IMR-90 (cell line): ENCODE measurements at places on chromosomes 16 and 17.

DNA sequence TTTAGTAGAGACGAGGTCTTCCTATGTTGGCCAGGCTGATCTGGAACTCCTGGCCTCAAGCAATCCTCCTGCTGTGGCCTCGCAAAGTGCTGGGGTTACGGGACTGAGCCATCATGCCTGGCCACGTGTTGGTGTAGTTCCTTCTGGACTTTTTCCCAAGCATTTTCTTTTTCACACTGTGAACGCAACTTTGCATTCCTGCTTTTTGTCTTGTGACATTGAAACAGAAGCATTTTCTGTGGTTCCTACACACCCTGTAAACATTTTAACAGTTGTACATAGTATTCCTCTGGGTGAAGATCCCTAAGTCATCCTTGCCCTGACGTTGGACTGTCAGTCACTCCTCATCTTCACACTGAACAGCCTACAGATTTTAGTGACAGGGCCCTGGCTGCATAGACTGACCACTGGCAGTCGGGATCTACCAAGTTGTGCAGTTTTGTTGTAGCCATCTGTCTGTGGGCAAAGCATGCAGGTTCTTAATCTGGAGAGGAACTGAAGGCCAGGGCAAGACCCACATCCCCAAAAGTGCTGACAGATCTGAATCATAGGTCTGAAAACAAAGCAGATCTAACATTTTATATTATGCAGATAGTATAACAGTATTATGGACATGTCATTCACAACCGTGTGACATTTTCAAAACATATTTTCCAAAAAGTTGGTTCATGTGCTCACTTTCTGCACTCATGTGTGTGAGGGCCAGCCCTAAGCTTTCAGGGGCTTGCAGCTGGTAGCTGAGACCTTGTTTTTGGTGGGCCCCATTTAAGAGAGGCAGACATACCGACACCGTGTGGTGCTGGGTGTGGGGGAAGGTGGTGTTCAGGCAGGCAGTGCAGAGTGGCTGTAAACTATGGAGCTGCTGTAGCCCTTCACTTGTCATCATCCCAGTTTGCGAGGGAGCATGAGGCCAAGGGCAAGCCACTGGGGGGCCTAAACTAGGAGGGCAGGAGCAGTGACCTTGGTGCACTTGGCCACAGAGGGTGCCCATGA lies 59.9 kb downstream of the EPN2 start:
- no peak overlapping the region for H3K4me3 ChIP-seq
- peaks cover 8% of the 10 kb centered on the region; the same call in 1 of the 2 replicates for H3K36me3 ChIP-seq
- no peak for DNase-seq
- no peaks in the 10 kb centered on the region for H3K27me3 ChIP-seq
- peaks cover 5% of the 10 kb centered on the region for H3K4me1 ChIP-seq

- peaks cover 28% of the 10 kb centered on the region for H3K4me1 ChIP-seq
- no peaks in the 10 kb centered on the region for H3K27me3 ChIP-seq
- no peak overlapping the region for H3K4me3 ChIP-seq
- DNase-seq = peak; percentile 77
These were observed 114.0 kb downstream of the C16orf95 start for GRCh38 chr16:87203060-87203656.

DNA sequence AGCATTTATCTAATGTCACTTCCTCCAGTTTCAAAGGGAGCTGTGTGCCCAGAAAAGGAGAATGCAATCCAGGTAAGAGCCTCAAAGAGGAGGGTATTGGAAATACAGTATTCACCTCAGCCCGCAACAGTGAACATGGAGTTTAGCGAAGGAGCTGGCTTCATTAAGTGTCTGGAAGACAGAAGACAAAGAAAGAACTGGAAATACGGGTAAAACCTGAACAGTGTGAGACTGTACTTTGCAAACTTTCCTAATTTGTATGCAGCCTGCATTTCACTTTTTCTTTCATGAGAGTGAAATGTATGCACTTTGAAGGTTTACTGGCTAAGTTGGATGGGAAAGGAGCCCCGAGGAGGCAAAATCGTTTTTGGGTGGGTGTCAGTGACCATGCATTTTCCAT lies 478.4 kb downstream of the HS3ST3B1 start:
- no peak overlapping the region for H3K4me3 ChIP-seq
- H3K4me1 ChIP-seq = peaks cover 9% of the 10 kb centered on the region
- no peak for DNase-seq

GRCh38 chr17:59439262-59439661 lies 107.8 kb downstream of the YPEL2 start:
- no peak overlapping the region for H3K4me3 ChIP-seq
- H3K36me3 ChIP-seq = no peaks in the 10 kb centered on the region
- H3K4me1 ChIP-seq = peaks cover 8% of the 10 kb centered on the region
- no peak for DNase-seq
- no peaks in the 10 kb centered on the region; the same call in 1 of the 2 replicates for H3K27me3 ChIP-seq
- H3K27ac ChIP-seq = no peak overlapping the region

- DNase-seq = no peak
- no peaks in the 10 kb centered on the region for H3K27me3 ChIP-seq
- no peak overlapping the region for H3K27ac ChIP-seq
- peaks cover 10% of the 10 kb centered on the region for H3K4me1 ChIP-seq
These were observed 2.2 kb upstream of the MOSMO start for GRCh38 chr16:22005746-22006145.

DNA sequence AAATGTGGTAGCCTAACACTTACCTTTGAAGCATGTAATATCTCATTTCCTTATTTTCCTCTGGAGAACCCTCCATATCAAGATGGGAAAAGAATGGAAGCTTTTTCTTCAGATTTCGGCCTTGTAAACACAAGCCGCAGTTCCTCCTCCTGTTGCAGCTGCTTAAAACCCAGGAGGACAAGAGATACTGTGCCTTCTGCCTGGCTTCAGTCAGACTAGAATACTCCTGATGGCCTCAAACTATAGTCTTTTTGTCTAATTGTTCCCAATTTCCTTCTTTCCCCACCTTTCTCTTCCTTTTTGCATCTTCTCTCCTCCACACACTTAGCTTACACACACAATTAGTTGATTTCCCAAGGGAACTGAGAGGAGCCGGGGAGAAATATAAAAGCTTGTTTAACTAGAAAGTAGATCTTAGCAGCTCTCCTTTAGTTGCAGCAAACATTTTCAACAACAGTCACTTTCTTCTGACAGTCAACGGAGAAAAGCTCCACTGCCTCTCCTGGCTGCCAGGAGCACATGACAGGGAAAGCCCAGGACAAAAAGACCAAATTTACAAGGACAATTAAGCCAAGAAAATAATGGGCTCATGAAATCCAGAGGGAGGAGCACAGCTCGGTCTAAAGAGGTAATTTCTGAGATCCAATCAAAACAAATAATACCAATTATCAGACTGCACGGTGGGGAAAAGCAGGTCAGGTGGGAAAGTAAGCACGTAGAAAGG lies 76.4 kb upstream of the C17orf78 start:
- H3K27me3 ChIP-seq = no peaks in the 10 kb centered on the region
- peaks cover 5% of the 10 kb centered on the region for H3K4me1 ChIP-seq
- no peak overlapping the region for H3K4me3 ChIP-seq
- DNase-seq = no peak

GRCh38 chr16:81495321-81496234 lies 51.0 kb downstream of the CMIP start:
- H3K4me1 ChIP-seq = peaks cover 24% of the 10 kb centered on the region
- H3K27me3 ChIP-seq = no peaks in the 10 kb centered on the region
- H3K36me3 ChIP-seq = peaks cover 3% of the 10 kb centered on the region; the same call in 1 of the 2 replicates
- no peak overlapping the region for H3K27ac ChIP-seq
- DNase-seq = no peak

DNA sequence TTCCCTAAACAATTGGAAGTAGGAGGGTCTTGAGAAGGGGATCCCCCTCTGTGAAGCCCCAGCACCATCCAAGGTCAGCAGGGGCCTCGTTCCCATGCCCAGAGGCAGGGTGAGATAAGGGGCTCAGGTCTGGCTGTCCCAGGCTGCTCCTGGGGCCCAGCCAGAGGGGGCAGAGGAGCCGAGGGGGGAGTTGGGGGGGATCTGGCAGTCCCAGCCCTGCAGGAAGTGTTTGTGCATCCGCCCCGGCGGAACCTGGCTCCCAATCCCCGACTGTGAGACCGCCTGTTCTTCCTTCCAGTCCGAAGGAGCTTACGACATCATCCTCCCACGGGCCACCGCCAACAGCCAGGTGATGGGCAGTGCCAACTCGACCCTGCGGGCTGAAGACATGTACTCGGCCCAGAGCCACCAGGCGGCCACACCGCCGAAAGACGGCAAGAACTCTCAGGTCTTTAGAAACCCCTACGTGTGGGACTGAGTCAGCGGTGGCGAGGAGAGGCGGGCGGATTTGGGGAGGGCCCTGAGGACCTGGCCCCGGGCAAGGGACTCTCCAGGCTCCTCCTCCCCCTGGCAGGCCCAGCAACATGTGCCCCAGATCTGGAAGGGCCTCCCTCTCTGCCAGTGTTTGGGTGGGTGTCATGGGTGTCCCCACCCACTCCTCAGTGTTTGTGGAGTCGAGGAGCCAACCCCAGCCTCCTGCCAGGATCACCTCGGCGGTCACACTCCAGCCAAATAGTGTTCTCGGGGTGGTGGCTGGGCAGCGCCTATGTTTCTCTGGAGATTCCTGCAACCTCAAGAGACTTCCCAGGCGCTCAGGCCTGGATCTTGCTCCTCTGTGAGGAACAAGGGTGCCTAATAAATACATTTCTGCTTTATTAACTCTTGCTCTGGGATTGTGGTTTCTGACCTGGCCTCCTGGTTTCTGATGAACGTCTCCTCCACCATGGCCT lies 14.9 kb downstream of the GPRC5C start:
- H3K4me1 ChIP-seq = no peaks in the 10 kb centered on the region
- H3K4me3 ChIP-seq = no peak overlapping the region
- no peak overlapping the region for H3K27ac ChIP-seq
- no peaks in the 10 kb centered on the region for H3K27me3 ChIP-seq
- DNase-seq = no peak
- H3K36me3 ChIP-seq = no peaks in the 10 kb centered on the region

GRCh38 chr17:40319651-40320540 lies 10.9 kb downstream of the RARA start:
- DNase-seq = no peak
- H3K27ac ChIP-seq = no peak overlapping the region
- peaks cover 68% of the 10 kb centered on the region for H3K4me1 ChIP-seq

DNA sequence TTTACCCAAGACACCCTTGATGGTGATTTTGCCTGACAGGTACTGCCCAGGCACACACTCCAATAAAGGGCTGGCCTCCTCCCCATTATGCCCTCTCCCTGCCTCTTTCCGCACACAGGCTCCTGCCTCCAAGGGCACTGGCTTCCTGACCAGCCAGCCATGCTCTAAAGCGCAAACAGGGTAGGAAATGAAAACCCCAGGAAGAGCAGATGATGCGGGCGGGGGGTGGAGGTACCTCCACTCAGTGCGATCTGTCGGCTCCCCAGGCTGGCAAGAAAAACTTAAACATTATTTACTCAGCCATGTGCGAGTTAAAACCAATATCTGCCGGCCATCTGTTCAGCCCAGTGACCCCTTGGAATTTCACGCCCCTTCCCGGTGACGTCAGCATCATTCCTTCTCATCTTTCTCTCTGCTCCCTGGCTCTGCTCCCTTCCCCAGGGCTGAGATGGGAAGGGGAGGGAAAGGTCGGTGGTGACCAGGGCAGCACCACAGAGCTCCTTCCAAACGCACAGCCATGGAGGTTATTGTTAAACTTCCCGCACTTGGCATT lies 262.5 kb downstream of the CBLN1 start:
- H3K4me3 ChIP-seq = no peak overlapping the region
- peaks cover 4% of the 10 kb centered on the region; the same call in 1 of the 2 replicates for H3K4me1 ChIP-seq
- peak; percentile 27 for DNase-seq
- peaks cover 28% of the 10 kb centered on the region for H3K27me3 ChIP-seq
- H3K27ac ChIP-seq = no peak overlapping the region

DNA sequence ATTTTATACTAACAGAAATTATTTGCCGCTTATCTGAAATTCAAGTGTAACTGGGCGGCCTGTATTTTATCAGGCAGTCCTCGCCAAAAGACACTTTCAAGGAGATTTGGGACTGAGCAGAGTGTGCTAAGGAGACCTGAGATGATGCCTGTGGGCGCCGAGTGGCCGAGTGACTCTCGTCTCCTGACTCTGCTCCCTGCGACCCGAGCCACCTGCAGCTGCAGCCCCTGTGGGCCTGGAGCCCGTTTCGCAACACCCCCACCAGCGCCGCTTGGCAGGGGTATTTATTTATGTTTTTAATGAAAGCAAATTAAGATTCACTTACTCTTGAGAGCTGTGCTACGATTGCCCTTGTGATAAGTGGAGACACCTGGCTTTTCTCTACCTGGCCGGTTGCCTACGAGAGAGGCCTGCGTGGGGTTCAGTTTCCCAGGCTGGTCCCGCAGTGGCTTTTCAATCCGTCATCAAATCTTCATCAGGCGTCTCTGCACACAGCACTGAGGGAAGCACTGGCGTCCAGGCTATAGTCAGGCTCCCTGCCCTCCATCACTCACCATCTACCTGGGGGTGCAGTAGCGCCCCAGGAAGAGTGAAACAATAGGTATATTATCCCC lies 124.0 kb downstream of the SEC14L1 start:
- H3K27me3 ChIP-seq = no peaks in the 10 kb centered on the region
- H3K27ac ChIP-seq = no peak overlapping the region
- no peak overlapping the region for H3K4me3 ChIP-seq
- no peak for DNase-seq
- H3K4me1 ChIP-seq = no peaks in the 10 kb centered on the region

GRCh38 chr16:84279881-84280280 lies 14.8 kb upstream of the WFDC1 start:
- no peak overlapping the region for H3K27ac ChIP-seq
- no peak overlapping the region for H3K4me3 ChIP-seq
- DNase-seq = no peak
- H3K27me3 ChIP-seq = peaks cover 6% of the 10 kb centered on the region

GRCh38 chr17:81418710-81419318 lies 23.6 kb downstream of the BAHCC1 start:
- H3K27ac ChIP-seq = no peak overlapping the region; the same call in 1 of the 2 replicates
- H3K27me3 ChIP-seq = no peaks in the 10 kb centered on the region
- peak; percentile 36 for DNase-seq
- H3K4me3 ChIP-seq = no peak overlapping the region
- H3K4me1 ChIP-seq = peaks cover 48% of the 10 kb centered on the region
- H3K36me3 ChIP-seq = no peaks in the 10 kb centered on the region

GRCh38 chr17:40038882-40039513 lies 15.2 kb downstream of the MED24 start:
- no peaks in the 10 kb centered on the region for H3K27me3 ChIP-seq
- peaks cover 1% of the 10 kb centered on the region; the same call in 1 of the 2 replicates for H3K4me1 ChIP-seq
- peak overlapping the region; percentile 1; the same call in 1 of the 2 replicates for H3K27ac ChIP-seq
- H3K36me3 ChIP-seq = peaks cover 12% of the 10 kb centered on the region
- no peak overlapping the region for H3K4me3 ChIP-seq
- peak; percentile 87 for DNase-seq

- H3K36me3 ChIP-seq = peaks cover 2% of the 10 kb centered on the region; the same call in 1 of the 2 replicates
- no peak overlapping the region for H3K4me3 ChIP-seq
- no peak for DNase-seq
- peaks cover 35% of the 10 kb centered on the region for H3K4me1 ChIP-seq
- no peak overlapping the region for H3K27ac ChIP-seq
- no peaks in the 10 kb centered on the region for H3K27me3 ChIP-seq
These were observed 9.4 kb downstream of the BAHCC1 start for GRCh38 chr17:81404558-81405165.

GRCh38 chr16:3444032-3444388 lies 530 bp downstream of the NAA60 start:
- peak overlapping the region; percentile 58 for H3K27ac ChIP-seq
- no peaks in the 10 kb centered on the region for H3K27me3 ChIP-seq
- peak; percentile 80 for DNase-seq
- peak overlapping the region; percentile 64 for H3K4me3 ChIP-seq
